ENCODE measurements at places on chromosomes 12 and 14.

DNA sequence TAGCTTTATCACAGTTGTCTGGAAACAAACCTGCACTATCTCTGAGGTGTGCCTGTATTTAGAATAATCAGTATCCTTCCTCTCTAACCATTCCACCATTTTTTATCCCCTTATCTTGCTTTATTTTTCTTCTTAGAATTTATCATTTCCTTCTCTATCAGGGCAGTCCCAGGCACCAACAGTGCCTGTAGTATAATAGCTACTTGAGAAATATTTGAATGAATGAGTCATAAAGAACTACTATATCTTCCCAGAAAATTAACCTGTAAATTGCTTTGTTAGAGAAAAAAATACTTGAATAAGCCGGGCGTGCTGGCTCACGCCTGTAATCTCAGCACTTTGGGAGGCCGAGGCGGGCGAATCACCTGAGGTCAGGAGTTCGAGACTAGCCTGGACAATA is 21.2 kb upstream of the FOXJ2 start:
- DNase-seq = no peak

DNA sequence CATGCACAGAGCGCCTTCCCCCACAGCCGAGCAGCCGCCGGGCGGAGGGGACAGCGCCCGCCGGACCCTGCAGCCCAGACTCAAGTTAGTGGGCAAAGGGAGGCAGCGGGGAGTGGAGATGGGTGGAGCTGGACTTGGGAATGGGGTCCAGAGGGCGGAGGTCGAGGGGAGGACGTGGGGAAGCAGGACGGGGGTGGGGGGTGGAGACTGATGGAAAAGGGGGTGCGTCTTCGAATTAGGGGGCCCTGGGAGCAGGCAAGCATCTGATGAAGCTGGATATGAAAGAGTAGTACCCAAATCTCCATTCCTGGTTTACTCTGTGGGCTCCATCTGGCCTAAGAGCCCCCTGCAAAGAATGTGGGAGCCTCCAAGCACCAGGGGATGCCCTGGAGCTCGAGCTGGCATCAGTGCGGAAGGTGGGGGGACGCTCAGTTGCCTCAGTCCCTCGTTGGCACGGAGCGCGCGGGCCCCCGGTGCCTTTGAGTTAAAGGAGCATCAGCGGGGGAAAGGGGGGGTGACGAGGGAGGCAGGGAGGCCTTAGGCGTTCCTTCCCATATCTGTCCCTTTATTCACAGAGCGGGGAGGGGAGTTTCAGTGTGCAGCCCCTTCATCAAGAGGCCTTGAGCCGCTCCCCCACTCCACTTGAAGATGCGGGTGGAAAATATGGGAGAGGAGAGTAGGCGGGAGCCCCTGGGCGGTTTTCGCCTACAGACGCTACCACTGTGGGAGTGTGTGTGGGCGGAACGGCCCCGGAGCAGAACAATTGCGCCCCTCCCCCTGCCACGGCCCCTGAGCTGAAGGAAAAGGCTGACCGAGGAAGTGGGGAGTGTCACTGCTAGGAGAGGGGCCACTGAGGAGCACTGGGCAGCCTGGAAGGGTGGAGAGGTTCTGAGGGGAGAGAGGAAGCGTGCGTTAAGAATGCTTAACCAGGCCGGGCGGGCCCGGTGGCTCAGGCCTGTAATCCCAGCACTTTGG is 644 bp downstream of the NAB2 start:
- DNase-seq = peak; percentile 39

- DNase-seq = no peak
These were observed 390.6 kb upstream of the ATP2B1 start for GRCh38 chr12:90099288-90099687.

DNA sequence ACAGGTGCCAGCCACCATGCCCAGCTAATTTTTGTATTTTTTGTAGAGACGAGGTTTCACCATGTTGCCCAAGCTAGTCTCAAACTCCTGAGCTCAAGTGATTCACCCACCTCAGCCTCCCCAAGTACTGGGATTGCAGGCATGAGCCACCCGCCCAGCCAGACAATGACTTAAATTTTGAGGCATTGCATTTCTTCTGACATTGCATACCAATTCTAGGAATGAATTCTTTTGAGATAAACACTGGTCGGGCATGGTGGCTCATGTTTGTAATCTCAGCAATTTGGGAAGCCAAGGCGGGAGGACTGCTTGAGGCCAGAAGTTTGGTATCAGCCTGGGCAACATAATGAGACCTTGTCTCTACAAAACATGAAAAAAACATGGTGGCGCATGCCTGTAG is 2.5 kb upstream of the CELA1 start:
- no peak for DNase-seq

DNA sequence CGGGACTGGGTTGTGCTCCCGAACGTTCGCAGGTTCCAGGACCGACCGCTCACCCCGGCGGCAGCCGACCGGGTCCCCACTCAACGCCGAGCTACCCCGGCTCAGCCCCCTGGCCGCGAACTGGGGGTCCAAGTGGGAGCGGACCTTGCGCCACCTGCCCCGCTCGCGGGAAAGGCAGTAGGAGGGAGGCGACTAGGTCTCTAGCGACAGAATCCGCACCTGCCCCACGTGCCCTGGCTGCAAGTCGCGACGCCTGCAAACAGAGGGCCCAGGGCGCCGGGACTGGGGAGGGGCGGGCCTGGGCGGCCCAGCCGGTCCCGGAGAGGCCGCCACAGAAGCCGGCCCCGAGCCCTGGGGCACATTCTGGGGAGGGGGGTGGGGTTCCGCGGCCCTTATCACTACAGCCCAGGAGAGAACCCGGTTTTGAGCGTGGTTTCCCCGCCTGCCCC is 239.2 kb upstream of the CPNE8 start:
- no peak for DNase-seq

DNA sequence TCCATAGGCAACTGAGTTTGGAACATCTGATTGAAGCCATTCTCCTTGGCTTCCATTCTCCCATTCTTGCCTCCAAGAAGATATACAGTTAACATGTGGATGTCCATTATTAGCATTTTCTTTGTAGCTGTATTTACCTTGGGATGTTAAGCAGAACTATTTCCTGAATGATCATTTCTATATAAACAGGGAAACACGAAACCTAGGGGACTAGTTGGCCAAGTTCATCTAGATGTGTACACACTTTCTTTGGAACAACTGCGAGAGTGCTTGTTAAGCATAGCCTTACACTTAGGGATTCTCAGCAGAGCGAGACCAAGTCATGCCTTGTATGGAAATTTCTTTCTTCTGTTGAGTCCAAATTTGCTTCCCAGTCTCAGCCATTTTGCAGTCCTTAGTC is 42.1 kb downstream of the DRAM1 start:
- no peak for DNase-seq

DNA sequence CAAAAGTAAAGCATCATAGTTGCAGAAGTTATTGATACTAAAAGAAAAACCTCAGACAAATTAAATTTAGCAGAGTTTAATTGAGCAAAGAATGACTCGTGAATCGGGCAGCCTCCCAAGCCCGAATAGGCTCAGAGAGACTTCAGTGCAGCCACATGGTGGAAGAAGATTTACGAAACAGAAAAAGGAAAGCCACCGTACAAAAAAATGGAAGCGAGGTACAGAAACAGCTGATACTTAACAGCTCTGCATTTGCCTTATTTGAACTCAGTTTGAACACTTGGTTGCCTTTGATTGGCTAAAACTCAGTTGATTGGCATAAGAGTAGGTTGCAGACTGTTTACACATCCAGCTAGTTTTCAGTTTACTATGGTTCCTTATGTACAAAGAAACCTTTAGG is 12.9 kb downstream of the TTC9 start:
- no peak for DNase-seq

DNA sequence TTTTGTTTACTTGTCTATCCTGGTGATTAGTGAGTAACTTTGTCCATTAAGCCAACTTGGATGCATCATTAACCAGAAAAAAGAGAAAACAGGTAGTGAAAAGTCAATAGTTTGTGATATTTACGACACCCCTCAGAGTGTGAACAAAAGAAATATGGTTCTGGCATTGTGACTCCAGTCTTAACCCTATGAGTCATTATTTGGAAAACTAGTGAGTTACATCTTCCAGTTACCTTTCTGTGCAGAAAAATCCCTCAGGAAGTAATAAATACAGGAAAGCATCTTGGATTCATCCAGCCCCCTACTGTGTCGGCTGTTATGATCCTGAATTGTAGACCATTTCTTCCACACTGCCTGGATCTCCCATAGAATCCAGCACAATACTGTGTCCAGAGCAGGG is 379.1 kb downstream of the GALC start:
- DNase-seq = no peak

DNA sequence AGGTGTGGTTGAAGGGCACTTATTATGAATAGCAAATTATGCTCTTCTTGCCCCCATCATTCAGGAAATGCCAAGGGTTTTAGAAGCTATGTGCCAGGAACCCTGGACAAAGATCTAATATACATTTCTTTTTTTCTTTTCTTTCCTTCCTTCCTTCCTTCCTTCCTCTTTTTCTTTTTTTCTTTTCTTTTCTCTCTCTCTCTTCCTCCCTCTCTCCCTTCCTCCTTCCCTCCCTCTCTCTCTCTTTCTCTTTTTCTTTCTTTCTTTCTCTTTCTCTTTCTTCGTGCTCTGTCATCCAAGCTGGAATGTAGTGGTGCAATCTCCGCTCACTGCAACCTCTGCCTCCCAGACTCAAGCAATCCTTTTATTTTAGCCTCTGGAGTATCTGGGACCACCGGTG is 66.1 kb upstream of the CSRP2 start:
- DNase-seq = no peak

All from activated CD8-positive, alpha-beta memory T cell treated with anti-CD3 and anti-CD28 coated beads for 1 hour (primary cell).